ENCODE measurements at places on chromosomes 11 and 22.

- DNase-seq: no peak
Observed at GRCh38 chr11:78268591-78269410, 80.1 kb downstream of the USP35 start.

- no peak for DNase-seq
Observed at GRCh38 chr11:67073908-67074307, 17.3 kb downstream of the RHOD start.

- DNase-seq: no peak
Observed at GRCh38 chr11:127338380-127339259, 338.1 kb upstream of the KIRREL3 start.

DNA sequence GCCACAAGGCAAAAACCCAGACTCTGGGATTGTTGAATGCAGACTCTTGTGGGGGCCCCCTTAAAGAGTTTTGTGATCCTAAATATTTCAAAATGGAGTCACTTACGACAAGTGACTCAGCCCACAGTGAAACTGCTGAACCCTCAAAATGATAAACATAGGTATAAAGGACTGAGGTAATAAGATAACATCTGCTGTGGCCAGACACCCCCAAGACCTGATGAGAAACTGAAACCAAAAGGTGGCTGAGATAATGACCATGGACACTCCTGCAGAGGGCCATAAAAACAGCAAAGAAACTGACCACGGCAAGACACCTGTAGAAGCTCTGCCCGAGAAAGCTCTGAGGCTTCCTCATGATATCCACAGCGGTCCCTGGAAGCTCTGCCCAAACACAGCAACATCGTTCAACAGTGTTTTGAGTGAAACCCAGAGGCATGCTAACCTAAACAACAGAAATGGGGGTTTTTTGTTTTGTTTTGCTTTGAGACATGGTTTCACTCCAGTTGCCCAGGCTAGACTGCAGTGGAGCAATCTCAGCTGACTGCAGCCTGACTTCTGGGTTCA is 1.6 kb upstream of the PLAAT4 start:
- no peak for DNase-seq

DNA sequence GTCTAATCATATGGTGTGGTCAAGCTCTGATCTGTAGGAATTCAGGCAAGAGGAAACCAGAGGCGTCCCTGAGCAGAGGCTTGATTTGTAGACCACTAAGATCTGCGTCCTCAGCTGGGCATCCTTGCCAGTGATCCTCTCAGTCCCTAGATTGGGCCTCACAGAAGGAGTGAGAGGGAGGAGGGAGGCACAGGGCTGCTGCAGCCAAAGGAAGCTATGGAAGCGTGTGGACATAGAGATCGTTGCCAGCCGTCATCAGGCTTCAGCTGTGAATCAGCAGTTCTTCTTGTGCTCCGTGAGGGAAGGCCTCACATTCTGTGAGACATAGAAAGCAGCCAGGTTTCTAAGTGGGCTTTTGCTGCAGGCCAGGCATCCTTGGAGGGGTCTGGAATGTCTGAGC is 254.6 kb upstream of the KIRREL3 start:
- DNase-seq: no peak

GRCh38 chr11:128662960-128663359 is 30.9 kb upstream of the FLI1 start:
- no peak for DNase-seq

DNA sequence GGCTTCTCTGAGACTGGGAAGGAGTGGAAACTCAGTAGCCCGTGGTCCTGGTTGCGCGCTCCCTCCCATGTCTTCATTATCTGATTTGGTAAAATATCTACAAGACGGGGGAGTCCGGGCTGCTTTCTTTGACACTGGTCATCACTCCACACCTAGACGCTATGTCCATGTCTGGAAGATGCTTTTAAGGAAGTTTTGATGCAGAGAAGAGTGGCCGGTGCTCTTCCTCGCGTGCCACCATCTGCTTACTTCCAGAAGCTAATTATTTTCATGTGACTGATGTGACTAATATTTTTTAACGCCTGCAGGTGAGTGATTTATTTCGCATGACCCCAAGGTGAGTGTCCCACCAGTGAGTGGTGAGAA is 339 bp upstream of the TRIM21 start:
- DNase-seq: no peak

GRCh38 chr11:73226297-73227006 is 8.4 kb downstream of the P2RY2 start:
- DNase-seq: no peak
